ENCODE measurements at places on chromosomes 16 and 17.

DNA sequence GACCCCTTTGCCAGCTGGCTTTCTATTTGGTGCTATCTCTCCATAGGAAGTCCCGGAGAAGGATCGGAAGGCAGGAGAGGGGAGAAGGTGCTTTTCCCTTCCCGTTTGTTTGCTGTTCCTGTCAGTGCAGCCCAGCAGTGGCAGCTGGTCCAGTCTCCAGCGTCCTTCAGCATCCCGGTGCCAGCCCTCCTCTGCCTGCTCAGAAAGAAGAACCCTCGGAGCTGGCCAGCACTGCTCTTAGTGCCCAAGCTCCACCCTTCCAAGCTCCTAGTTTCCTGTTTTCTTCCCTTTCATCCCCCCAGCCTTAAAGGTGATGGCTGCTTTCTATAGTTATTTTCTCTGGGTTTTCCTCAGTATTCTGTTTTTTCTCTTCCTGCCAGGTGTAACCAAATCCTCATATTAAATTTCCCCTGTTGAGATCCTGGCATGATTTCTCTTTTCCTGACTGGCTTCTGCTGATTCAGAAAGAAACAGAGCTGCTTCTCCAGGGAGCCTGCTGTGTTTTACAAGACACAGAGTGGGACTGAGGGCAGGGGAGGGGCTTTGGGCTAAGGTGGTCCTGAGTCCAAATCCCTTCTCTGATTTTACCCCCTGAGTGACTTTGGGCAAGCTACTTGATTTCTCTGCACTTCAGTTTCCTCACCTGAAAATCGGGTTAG lies 186.8 kb downstream of the COPRS start:
- DNase-seq: no peak

GRCh38 chr17:48757524-48757961 lies 29.0 kb upstream of the HOXB13 start:
- DNase-seq: no peak

GRCh38 chr17:1312261-1312870 lies 32.9 kb downstream of the TRARG1 start:
- no peak for DNase-seq

DNA sequence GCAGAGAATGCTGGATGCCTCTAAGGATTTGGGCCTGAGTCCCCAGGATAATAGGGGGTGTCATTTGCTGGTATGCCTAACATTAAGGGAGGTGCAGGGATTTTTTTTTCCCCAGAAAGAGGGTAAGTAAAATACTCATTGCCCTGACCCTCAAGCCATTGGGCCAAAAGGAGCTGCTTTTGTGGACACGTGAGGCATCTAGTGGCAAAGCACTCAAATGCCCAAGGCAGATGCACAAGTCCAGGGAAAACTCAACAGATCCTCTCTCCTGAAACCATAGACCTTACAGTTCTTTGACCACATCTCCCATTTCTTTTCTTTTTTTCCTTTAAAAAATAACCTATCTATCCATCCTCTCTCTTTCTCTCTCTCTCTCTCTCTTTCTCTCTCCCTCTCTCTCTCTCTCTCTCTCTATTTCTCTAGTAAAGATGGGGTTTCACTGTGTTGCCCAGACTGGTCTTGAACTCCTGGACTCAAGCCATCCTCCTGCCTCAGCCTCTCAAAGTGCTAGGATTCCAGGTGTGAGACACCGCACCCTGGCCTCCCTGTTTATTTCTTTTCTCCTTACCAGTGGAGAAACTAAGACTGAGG lies 11.8 kb downstream of the IRX5 start:
- no peak for DNase-seq

GRCh38 chr16:86985648-86986015 lies 331.6 kb downstream of the C16orf95 start:
- no peak for DNase-seq
